NCI-H1105 treated with DMSO at 0.1 percent for 48 hours (cell line): ENCODE measurements at places on chromosomes 4 and X.

DNA sequence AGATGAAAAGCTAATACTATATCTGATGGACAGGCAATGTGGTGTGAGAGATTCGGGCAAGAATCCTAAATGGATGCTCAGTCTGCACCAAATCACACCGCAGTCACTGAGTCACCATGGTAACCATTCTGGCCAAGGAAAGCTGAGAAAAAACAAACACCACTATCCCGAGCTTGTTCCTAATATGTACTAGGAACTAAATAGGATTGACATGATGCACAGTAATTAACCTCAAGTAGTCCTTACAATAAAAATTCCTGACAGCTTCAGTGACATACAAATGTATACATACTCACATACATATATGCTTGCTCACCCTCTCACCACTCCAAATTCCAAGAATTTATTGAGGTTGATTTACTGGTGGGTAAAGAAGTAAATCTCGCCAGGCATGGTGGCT lies 1.1 kb upstream of the RAB40A start:
- DNase-seq = peak; percentile 14

DNA sequence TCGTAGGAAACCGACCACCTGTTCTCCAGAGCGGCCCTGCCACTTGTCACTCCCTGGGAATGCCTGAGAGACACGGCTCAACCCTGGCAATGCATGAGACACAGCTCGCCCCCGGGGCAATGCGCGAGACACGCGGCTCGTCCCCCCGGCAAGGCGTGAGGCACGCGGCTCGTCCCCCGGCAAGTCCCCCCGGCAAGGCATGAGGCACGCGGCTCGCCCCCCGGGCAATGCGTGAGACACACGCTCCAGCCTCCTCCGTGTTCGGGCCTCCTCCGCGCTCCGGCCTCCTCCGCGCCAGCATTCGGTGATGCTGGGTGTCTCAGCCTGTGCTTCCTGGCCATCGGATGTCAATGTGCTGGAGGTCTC lies 27.5 kb upstream of the CPLX1 start:
- DNase-seq = no peak

DNA sequence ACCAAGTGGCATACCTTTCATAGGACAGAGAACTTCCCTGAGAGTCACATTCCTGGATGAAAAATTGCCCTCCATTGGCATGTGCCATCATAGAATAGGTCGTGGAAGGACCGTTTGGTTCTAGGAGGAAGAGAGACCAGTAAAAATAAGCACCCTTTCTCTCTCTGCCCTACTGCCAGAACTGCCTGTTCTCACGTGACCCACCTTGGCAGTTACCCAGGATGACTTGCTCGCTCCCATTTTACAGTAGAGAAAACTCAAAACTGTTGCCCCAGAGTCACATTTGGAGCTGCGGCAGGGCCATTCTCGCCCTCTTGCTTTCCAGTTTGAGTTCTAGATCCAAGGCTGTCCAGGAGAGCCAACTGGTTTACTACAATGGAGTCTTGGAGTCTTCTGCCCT lies 1.1 kb upstream of the NLGN3 start:
- no peak for DNase-seq

GRCh38 chr4:97953171-97953941 lies 189.9 kb downstream of the STPG2 start:
- DNase-seq = no peak

DNA sequence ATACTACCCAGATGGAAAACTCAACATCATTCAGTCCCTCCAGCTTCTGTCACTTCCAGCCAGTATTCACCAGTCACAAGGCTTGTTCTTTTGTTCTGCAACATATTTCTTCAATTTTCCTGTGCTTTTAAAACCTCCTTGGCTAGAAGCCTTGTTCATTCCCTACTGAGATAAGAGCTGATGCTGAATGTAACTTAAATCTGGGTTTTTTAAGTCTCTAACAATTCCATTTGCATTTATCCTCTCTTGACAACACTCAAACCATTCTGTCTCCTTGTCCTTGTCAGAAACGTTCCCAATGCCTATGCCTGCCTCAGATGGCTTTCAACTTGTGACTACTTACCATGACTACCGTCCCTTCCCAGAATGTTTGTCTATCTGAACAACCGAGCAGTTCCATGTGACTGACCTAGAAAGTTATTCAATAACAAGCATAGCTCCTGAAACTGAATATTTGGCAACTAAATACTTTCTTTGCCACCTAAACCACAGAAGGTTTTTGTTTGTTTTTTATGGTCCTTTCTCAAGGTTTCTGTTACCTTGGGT lies 682.9 kb upstream of the GALNTL6 start:
- DNase-seq = no peak

GRCh38 chr4:52713456-52713937 lies 37.7 kb downstream of the ERVMER34-1 start:
- DNase-seq = no peak

- DNase-seq = peak; percentile 85
Observed at GRCh38 chrX:25383196-25383595, 367.4 kb upstream of the ARX start.

- DNase-seq = no peak
Observed at GRCh38 chr4:52028970-52029369, 8.8 kb upstream of the LRRC66 start.

GRCh38 chrX:31126205-31126604 lies 54.4 kb upstream of the FTHL17 start:
- no peak for DNase-seq
